ENCODE measurements at places on chromosomes 2 and 18.

DNA sequence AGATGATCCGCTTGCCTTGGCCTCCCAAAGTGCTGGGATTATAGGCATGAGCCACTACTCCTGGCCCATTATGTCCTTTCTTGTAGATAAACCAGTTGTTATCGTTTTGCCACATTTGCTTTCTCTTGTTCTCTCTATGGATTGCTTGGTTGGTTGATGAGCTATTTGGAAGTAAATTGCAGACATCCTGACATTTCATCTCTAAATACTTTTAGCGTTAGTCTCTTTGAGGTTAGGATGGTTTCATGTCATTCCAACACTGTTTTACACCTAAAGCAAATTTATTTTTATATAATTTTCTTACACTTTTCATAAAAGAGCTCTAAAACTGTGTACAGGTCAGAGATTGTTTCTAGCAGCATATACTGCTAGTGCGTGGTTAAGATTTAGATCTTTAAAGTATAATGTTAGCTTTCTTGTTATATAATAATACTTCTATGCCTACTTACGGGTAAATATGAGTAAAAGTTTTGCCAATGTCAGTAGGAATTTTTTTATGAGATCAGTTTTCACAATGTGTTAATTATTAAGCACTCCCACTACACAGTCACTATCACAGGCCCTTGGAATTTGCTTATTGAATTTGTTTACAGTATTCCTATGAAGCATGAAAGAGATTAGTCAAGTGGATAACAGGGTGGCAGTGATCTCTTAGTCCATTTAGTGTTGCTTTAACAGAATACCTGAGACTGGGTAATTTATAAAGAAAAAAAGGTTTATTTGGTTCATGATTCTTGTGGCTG is 10.3 kb downstream of the POLI start:
- no peak for DNase-seq

DNA sequence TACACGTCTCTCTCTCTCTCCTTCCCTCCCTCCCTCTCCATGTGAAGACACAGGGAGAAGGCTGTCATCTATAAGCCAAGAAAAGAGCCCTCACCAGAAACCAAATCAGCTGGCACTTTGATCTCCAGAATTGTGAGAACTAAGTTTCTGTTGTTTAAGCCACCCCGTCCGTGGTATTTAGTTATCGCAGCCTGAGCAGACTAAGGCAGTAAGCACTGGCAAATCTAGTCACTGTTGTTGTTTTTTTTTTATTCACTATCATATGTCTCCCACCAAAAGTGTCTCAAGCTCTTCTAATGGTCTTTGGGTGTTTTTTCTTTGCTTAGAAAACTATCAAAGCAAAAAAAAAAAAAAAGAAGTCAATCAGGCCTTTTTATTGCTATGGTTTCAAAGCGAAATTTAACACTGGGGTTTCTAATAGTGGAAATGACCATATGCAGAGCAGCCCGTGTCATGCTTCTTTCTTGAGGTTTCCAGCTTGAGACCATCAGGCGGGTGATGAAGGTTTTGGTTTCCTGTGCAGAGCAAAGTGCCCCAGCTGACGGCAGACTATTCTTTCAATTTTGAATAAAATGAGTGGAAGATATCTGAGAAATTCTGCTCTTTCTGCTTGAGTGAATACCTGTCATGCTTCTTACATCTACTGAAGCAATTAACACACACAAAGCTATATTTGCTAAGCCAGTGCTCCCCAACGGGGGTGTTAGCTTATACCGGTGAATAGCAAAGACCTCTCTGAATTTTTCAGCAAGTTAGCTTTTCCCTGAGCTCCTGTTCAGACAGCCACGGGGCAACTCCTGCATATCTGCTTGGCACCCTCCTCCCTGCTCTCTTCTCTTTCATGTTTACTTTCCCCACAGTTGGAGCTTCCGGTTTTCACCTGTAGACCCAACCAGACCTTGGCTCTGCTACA is 394.1 kb upstream of the ATP5MC3 start:
- no peak for DNase-seq

GRCh38 chr2:100793220-100793619 is 26.7 kb upstream of the NPAS2 start:
- DNase-seq, result no peak

GRCh38 chr2:63053889-63054602 is 3.4 kb downstream of the OTX1 start:
- DNase-seq, result no peak
